Effector CD4-positive, alpha-beta T cell (primary cell): ENCODE measurements at places on chromosomes 7 and 10.

DNA sequence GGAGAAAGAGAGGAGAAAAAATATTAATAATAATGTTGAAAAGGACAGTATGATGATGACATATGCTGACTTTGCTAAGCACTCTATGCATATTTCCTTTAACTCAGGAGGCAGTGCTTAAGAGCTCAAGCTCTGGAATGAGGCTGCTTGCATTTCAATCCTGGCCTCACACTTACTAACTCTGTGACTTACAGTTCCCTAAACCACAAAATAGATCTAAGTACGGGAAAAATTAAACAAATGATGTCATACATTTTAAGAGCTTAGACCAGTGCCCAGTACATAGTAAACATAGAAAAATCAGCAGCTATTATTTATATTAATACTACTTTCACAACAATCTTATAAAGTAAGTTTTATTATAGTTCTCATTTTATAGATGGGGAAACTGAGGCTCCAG, 61.3 kb downstream of the GFRA1 start:
- no peak for DNase-seq

GRCh38 chr10:123143162-123143824, 4.6 kb upstream of the HMX2 start:
- DNase-seq, result no peak

- DNase-seq, result no peak
Measured at GRCh38 chr10:16870331-16870730, 53.1 kb upstream of the RSU1 start.

- DNase-seq, result no peak
Measured at GRCh38 chr10:60863796-60864195, 80.2 kb downstream of the RHOBTB1 start.

DNA sequence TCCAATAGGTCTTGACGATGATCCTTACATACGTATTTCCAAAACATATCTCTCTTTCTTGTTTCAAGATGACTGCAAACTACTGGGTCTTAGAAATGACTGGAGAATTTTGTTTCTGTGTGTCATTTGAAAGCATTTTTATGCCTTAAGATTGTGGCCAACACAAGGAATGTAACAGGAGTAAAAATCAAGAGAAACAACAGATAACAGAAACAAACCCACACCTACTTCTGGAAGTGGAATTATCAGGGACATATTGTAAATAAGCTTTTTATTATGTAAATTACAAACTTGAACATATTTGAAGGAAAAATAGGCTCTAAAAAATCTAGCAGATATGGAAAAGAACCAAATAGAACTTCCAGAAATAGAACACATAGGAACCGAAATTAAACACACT, 195.6 kb downstream of the CYP26A1 start:
- DNase-seq, result no peak

- DNase-seq, result no peak
Measured at GRCh38 chr7:103735377-103735776, 254.1 kb downstream of the RELN start.

- no peak for DNase-seq
Measured at GRCh38 chr7:117118579-117119180, 165.4 kb downstream of the ST7 start.

DNA sequence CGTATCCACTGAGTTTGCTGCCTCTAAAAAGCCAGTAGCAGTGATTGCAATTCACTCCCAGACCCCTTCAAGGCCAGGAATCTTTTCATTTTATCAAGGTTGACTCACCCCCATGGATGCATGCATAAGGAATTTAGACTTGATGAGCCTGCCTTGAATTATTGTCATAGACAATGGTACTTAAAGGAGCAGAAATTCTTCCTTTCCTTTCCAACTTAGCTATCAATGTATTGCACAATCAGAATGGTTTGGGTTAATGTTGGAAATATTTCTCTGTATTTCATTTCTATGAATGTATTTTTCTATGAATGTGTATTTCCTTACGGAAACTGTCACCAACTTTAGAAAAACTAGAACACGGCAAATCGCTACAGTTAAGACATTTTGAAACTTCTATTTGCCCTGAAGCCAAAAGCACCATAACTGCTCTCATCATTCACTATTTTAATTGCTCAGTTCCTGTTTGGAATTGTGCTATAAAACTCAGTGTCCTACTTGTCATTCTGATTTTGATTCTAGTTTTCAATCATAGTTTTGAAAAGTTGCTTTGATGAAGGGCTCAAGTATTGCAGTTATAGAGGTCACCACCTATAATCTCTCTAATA, 355.7 kb upstream of the AKR1E2 start:
- DNase-seq, result no peak

DNA sequence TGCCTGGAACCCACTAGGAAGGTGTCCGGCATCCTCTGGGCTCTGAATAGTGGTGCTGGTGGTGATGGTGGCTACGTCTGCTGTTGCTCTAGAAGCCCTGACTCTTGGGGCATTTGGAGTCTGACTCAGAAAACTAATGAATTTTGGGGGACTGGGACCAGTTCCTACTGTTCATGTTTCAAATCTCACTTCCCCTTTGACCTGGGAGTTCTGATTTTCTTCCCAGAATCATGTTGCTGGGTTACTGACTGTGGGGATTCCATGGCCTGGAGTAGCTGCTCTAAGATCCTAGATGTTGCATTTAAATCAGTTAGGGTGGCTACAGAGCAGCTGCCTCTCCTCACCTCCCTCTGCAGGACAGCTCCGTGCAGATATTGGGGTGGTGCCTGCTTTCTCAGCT, 3.2 kb downstream of the TSPAN33 start:
- no peak for DNase-seq

DNA sequence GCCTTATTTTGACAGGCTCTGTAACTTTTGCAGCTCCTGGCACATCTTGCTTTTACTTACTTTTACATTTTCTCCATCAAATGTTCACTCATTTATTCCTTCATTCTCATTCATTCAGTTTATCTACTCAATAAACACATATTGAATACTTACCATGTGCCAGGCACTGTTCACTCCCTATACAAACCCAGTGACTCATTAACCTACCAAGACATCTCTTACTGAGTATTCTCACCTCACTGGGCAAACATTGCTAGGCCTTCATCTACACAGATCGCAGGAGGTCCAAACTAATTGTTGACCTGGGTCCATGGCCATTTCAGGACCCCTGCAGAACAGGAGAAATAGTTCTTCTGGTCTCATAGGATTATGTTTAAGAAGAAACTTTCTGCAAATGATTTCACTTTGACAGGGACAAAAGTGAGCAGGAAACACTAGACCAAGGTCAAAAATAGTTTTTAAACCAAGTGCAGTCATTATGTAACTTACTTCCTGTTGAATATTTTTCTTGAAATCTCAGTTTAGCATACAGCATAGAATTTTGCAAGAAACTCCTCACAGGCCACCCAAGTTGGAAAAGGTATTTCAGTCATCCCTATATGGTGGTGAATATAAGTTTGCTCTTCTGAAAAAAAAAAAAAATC, 17.6 kb downstream of the SLC26A4 start:
- DNase-seq, result no peak

DNA sequence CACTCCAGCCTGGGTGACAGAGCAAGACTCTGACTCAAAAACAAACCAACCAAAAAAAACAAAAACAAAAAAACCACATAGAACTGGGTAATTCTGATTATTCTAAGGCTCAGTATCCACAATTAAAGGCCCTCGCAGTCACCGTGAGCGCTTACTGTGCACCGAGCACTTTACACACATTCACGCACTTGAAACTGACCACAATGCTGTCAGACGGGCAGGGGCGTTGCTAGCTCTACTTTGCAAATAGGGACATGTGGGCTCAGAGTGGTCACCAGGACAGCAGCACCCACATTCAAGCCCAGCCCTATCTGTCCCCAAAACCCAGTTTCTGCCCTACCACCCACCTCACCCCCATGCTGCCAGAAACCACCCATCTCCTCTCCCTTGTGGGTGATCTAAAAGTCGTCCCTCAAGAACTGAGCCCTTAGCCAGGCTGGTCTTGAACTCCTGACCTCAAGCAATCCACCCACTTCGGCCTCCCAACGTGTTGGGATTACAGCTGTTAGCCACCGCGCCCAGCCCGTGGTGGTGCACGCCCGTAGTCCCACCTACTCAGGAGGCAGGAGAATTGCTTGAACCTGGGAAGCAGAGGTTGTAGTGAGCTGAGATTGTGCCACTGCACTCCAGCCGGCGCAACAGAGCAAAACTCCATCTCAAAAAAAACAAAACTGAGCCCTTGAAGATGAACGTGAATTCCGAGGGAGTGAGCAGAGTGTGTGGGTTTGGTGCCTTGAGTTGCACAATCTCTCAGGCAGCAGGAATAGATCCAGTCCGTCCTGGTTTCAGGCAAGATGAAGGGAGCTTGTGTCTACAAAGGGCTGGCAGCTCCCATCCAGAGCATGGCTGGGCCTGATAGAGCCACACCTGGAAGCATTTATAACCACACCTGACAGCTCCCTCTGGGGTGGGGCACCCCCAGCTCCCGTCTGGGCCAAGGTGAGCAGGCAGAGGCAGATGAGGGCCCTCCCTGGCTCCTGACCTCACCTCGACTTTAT, 5.4 kb upstream of the HSPB1 start:
- no peak for DNase-seq

GRCh38 chr10:71126432-71126831, 85.9 kb upstream of the UNC5B start:
- no peak for DNase-seq

- no peak for DNase-seq
Measured at GRCh38 chr7:139115104-139115503, 5.6 kb upstream of the ZC3HAV1 start.

GRCh38 chr10:102419269-102420180, 940 bp upstream of the PSD start:
- peak; percentile 65 for DNase-seq

DNA sequence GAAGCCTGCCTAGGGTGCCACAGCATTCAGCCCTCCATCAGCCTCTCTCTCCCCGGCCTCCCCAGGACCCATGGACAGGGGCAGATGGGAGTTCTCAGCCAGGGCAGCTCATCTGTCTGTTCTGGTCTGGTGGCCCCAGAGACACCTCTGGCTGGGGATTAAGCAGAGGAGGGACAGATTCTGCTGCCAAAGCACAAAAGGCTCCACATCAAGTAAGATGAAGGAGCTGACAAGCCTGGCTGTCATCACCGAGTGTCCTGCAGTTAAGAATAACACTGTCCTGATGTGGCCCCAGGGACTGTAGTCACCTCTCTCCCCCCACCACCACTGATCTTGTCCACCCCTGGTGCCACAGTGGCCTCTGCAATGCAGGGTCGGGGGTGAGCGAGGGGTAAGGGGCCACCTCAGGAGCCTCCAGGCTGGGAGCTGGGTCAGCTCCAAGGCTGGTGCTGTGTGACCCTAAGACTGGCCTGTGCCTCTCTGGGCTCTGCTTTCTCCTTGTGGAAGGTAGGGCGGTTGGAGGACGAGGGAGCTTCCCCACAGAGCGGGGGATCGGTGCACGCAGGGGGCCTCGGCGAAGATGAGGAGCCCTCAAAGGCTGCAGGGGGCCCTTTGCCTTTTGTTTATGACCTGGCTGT, 18.7 kb downstream of the C10orf105 start:
- no peak for DNase-seq

DNA sequence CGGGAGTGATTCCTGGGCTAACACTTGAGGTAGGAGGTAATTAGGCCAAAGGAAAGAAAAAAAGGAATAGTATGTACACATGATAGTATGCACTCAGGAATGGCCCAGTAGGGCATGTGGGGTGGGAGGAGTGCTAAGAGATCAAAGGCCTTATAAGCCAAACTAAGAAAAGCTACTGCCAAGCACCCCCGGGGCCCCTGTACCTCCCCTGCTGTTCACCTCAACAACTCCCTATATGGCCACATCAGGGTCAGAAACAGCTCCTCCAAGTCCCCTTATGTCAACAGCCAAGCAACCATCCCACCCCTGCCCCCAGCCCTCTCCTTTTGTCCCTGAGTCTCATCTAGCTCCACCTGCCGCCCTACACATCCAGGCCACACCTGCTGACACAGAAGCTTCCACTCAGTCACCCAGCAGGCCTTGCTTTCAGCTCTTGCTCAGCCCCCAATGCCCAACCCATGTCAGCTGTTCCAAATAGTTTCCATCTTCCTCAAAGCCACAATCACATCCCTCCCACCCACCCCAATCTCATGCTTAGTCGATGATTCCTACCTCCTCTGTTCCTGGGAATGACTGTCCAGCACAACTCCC, 80.2 kb downstream of the SORBS1 start:
- no peak for DNase-seq

- DNase-seq, result no peak
Measured at GRCh38 chr7:81111358-81111757, 192.5 kb upstream of the SEMA3C start.

- DNase-seq, result no peak
Measured at GRCh38 chr10:68302503-68302823, 29.4 kb upstream of the HNRNPH3 start.

GRCh38 chr7:77797734-77798393, 370 bp downstream of the TMEM60 start:
- no peak for DNase-seq

DNA sequence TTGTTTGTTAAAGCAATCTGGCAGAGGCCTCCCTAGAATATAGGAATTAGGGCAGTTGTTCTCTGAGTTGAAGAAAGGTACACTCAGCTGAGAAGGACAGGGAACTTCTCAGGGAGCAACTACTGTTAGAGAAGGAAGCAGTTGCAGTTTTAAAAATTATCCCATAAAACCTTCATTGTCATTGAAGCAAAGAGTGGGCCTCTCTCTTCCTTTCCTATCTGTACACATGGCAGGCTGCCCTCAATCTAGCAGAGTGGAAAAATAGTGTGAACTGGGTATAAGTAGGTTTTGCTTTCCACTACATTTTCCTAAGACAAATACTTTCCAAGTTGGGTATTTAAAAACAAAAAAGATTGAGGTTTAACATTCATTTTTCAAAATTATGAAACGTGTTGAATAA, 236.7 kb upstream of the KLF14 start:
- no peak for DNase-seq

GRCh38 chr7:98930921-98931320, 52.6 kb downstream of the TRRAP start:
- DNase-seq, result no peak

- DNase-seq, result no peak
Measured at GRCh38 chr7:123660514-123661354, 5.1 kb downstream of the LMOD2 start.

DNA sequence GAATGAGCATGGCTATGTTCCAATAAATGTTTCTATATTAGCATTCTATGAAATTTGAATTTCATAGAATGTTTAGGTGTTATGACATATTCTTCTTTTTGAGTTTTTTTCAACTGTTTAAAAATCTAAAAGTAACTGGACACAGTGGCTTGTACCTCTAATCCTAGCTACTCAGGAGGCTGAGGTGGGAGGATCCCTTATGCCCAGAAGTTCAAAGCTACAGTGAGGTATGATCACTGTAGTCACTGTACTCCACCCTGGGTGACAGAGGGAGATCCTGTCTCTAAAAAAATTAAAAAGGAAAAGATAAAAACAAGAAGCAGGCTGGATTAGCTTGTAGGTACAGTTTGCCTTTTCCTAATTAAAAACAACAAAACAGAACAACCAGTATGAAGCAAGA, 95.1 kb downstream of the NRBF2 start:
- DNase-seq, result no peak

- DNase-seq, result peak; percentile 12
Measured at GRCh38 chr7:24907311-24907886, 72.6 kb downstream of the OSBPL3 start.

DNA sequence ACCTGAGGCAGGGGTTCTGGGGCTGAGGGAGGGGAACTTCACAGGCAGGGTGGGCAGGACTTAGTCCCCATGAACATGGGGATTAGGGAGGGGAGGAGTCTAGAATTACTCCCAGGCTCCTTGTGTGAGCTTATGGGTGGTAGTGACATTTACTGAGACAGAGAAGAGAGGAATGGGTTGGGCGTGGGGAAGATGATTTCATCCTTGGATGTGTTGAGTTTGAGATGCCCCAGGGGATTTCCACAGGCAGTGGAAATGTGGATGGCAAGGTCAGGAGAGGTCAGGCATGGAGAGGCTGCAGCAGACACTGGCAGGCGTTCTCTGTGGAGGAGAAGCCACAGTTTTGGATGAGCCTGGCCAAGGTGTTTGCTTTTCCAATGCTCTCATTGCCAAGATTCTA, 26.4 kb upstream of the GSDME start:
- no peak for DNase-seq
